ENCODE measurements at places on chromosomes 3 and 15.

GRCh38 chr15:49589030-49589429 lies 31.6 kb downstream of the FAM227B start:
- no peak for DNase-seq

DNA sequence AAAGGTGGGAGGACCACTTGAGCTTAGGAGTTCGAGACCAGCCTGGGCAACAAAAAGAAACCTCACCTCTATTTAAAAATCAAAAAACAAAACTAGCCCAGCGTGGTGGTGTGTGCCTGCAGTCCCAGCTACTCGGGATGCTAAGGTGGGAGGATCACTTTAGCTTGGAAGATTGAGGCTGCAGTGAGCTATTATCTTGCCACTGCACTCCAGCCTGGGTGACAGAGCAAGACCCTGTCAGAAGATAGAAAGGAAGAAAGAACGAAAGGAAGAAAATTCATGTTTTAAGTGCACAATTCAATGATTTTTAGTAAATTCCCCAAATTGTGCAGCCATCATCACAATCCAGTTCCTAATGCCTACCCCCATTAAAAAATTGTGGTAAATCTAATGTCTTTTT lies 7.8 kb downstream of the FSD2 start:
- no peak for DNase-seq

DNA sequence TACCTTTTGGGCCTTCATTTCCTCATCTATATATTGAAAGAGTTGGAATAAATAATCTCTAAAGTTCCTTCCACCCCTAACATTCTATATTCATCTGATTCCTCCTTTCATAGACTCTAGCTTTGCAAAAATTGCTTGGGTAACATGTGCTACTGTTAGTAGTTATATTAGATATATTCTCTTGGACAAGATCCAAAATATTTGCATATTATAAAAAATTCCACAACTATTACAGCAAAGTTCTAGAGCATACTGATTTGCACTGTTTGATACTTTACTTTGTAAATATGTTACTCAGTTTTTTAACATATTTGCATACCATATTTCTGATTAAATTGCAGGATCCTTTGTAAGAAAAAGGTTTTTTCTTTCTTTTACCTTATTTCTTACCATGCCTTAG lies 95.9 kb upstream of the UBE2E2 start:
- no peak for DNase-seq

DNA sequence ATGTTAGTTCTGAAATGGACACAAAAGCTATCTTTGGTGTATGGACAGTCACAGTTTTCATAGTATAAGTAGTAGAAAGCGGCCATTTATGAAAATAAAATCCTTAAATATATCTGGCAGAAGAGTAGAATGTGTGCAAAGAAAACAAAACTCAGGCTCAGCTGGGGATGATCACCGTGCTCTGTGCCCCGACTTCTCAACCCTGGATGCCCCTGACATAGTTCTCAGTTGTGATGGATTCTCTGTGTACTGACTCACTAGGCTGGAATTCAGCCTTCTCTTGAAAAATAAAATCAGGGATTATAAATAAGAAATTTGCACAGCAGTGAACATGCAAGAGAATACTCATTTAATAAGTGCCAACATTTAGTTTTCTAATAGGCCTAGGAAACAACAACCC lies 925.1 kb upstream of the NR2F2 start:
- DNase-seq: no peak

DNA sequence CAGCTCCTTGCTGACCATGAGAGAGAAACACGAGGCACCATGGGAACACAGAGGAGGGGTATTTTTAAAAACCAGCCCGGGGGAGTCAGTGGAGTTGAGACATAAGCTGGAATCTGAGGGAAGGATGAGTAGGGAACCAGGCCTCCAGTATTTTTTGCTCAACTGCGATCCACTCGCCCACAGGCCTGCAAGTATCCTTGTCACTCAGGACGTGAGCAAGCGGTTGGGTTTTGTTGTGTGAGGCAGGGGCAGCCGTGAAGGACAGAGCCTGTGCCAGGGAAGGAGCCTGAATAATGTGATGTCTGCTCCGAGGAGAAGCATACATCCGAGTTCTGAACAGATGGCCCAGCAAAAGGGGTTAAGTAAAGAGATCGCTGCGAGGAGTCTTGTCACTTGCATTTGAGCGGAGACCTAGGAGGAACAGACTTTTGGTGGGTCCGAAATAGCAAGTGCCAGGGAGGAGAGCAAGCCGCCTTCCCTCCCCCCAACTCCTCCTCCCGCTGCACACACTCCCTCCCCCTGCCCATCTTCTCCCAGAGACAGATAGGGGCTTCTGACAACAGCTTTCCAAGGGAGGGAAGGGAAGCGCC lies 20.4 kb upstream of the NTRK3 start:
- DNase-seq: no peak

- no peak for DNase-seq
These were observed 233.5 kb upstream of the PROK2 start for GRCh38 chr3:72018343-72018984.

DNA sequence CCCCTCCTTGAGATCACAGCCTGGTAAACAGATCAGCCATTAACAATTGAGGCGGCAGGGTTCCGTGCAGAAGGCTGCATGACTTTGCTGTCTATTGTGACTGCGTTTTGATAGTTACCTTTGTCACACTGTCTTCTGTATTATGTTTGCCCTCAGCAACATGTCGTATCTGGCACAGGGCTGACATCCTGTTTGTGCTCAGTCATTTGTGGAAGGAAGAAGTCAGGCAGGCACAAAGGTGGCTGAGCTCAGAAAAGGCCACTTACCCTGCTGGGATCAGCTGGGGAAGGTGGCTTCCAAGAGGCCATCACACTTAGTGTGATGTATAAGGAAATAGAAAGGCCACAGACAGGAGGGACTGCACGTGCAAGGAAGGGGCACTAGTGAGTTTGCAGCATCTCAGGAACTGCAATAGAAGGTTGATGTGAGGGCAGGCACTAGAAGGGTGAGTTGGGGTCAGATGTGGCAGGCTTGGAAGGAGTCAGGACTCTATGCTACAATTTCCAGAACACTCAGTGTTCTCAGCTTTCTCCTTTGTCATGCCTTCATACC lies 13.4 kb downstream of the PML start:
- DNase-seq: peak; percentile 43

DNA sequence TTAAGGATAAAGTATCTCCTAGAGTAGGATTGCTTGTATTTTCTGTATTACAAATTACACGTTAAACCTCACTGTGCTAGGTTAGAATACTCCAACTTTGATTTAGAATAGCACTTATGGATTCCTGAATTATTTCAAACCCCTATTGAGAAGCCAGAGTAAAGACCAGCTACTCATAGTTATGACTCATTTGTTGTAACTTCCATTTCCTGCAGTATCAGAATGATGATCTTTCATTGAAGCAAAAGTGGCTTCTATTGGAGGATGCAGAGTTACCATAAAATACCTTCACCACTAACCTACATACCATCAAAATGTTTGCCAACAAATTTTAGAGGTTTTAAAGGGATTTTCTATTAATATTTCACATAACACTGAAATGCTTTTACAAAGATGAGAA lies 1322.7 kb upstream of the ALCAM start:
- DNase-seq: no peak

DNA sequence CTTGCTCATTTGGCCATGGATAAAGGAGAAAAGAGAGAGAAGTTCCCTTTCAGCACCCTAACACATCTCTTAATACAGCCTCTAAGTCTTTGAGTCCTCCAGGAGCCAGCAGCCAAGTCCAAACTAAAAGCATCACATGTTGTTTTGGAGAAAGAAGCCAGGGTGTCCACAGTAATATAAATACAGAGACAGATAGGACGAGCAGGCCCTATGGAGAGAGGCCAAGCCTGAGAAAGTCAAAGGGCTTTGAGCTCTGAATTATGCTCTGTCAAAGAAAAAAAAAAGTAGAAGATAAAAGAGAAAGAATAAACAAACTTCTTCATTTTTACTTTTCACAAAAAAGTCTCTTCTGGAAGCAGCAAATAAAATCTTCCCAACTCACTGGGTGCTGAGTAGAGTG lies 92.4 kb upstream of the THBS1 start:
- DNase-seq: no peak

DNA sequence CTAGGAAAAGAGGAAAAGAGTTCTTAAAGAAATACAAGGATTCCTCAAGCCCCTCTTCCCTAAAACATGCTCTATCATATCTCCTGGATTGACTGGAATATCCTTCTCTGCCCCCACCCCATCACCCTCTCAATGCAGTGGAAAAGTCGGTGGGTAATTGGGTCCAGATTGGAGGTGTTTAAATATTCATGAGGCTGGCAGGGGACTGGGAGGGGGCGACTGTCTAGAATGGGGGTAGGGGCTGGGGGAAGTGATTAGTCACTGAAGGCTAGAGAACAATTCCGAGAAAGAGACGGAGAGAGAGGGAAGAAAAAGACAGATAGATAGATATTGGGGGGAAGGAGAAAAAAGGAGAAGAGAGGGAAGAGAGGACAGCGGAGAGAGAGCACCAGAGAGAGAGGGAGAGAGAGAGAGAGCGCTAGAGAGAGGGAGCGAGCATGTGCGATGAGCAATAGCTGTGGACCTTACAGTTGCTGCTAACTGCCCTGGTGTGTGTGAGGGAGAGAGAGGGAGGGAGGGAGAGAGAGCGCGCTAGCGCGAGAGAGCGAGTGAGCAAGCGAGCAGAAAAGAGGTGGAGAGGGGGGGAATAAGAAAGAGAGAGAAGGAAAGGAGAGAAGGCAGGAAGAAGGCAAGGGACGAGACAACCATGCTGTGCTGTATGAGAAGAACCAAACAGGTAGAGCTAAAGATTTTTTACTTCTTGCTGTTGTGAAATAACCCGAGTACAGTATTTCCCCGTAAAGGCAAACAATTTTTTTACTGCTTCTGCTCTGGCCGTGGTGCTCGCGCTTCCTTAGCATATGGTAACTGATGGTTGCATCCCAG lies at the start of gene GAP43:
TSS of gene GAP43 (plus strand) at position 467 of the 825 bp plus-strand sequence. CDS start at position 647, 180 bp downstream.
- no peak for DNase-seq

DNA sequence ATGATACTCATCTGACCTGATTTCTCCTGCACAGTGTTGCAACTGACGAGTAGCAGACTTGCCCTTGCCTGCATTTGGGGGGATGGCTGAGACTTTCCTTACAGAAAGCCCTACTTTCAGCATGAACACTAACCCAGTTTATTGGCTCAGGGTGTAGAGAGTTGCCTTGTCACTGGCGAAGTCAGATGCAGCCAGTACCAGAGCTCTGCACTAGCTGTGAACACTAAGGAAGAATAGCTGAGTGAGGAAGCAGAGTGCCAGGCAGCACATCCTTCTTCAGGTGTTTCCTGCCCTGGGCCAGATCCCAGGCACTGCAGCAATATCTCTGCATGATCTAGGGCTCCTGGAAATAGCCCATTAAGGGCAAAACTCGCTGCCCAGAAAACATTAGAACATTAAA lies 154.0 kb upstream of the SYNPR start:
- no peak for DNase-seq

GRCh38 chr3:170811515-170811914 lies 58.5 kb downstream of the RPL22L1 start:
- DNase-seq: no peak

DNA sequence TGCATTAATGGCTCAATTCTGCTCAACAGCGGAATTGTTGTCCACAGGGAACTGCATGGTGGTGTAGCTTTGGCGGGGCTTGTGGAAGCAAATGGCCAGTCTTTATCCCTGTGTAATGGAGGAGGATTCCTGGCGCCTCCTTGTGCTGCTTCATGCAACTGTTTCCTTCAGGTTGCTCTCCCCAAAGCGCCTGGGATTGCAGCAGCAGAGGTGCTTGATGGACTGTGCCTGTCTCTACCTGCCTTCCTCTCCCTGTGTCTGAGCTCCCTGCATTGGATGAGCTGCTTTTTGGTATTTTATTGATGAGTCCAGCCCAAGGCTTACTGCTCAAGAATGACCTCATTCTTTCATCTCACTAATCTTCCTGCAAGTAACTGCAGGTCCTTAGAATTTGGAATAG lies 72.9 kb upstream of the NDN start:
- DNase-seq: no peak

DNA sequence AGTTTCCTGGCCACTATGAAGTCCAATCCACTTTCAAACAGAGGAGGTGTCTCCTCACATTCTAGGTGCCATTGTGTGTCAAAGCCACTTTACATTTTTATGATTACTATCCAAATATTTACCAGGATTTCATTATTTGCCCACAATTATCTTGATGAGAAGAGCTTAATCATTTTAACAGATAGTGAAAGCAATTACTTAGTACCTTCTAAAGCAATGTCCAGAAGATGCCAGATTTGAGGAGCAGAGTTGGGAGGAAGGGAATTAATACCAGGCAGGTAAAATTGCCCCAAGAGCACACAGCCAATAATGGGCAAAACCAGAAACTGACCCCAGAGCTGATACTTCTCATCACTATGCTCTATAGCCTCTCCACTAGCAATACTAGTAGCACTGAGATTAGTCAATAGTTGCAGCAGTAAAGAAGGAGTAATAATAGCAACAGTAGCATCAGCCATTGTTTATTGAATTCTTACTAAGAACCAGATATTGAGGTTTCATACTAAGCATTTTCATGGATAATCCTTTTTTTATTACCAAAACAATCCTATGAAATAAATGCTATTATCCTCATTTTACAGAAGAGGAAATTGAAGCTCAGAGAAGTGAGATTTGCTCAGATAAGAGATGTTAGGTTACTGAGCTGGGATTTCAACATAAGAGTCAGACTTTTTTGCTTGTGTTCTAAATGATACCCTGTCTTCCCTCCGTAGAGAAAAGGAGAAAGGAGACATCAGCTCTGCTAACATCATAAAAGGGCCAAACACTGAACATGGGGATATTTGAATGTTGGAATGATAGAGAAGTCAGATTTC lies 509.3 kb upstream of the CFAP20DC start:
- DNase-seq: no peak

- DNase-seq: no peak
These were observed 8.8 kb downstream of the SNTN start for GRCh38 chr3:63661242-63661641.

DNA sequence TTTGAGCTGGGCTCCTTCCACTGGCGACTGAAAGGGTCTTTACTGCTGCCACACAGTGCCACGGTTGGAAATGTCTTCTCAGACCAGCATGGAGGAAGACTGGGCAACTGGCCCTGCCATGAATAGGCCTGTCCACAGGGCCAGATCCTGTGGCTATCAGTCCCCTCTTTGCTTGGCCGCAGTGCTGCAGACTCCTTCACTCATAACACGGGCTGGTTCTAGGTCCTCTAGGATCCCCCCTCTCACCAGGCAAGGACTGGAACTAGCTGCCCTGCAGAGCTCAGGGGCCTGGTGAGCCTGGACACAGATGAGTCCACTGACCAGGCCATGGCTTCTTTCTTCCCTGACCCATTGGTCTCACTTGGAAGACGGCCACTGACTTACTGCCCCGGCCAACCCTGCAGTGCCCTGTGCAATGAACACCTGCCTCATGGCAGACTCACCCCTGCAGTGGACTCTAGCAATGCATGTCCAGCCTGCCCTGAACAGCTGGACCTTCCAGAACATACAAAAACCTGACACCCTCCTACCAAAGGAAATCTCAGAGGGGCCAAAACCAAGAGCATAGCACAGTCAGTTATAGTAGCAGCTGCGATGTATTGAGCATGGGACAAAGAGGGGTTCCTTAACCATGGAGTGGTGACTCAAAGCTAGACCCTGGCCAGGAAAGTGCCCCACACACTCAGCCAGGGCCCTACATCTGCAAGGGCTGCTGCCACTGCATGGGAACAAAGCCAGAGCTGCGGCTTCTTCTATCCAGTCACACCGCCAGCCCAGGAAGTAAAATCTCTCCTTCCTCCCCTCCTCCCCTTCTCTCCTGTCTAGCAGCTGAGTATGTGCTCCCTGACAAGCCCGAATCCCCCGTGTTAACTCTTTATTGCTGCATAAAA lies 72.1 kb upstream of the ITGA11 start:
- DNase-seq: no peak
